ENCODE measurements at places on chromosomes 5 and 9. TPM values are rescaled to one million over a fixed set of nuclear protein-coding genes. Genes with fewer than 3 reads are reported as not detected.
A peak's percentile ranks its signal among the peaks of the same experiment; 100 is the strongest.

- H3K36me3 ChIP-seq, result peaks cover 33% of the 10 kb centered on the region
- peaks cover 2% of the 10 kb centered on the region for H3K4me1 ChIP-seq
- H3K27me3 ChIP-seq, result no peaks in the 10 kb centered on the region
- H3K4me3 ChIP-seq, result no peak overlapping the region
- no peak for DNase-seq
These were observed 28.9 kb downstream of the DCP2 start for GRCh38 chr5:113005454-113005853.

The BTNL8 gene
- not detected for total RNA-seq

DNA sequence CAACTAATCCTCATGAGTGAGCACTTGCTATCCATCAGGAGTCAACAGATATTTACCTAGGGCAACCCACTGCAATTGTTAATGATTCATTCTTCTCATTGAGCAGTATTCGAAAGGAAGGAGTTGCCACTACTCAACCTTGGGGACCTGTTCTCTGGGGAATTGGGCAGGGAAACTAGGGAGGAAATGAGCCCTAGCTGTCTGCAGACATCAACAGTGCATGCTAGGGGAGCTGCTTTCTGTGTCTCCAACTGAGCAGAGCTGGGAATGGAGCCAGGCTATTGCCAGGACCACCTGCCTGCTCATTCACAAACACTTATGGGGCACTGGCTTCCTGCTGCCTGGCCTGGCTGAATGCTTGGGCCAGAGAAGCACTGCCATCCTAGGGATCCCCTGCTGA, 183.4 kb downstream of the TMEM38B start:
- no peak overlapping the region for H3K27ac ChIP-seq
- no peak for DNase-seq
- no peak overlapping the region for H3K4me3 ChIP-seq
- no peaks in the 10 kb centered on the region for H3K36me3 ChIP-seq
- no peaks in the 10 kb centered on the region for H3K4me1 ChIP-seq
- no peaks in the 10 kb centered on the region for H3K27me3 ChIP-seq

The PLCXD3 gene
- not detected for total RNA-seq

- peak; percentile 66 for DNase-seq
- H3K36me3 ChIP-seq, result no peaks in the 10 kb centered on the region
- no peaks in the 10 kb centered on the region for H3K27me3 ChIP-seq
- H3K4me3 ChIP-seq, result peak overlapping the region; percentile 24
- H3K4me1 ChIP-seq, result peaks cover 27% of the 10 kb centered on the region
- peak overlapping the region; percentile 88 for H3K27ac ChIP-seq
These were observed 172.3 kb downstream of the GNA14 start for GRCh38 chr9:77475641-77476473.

DNA sequence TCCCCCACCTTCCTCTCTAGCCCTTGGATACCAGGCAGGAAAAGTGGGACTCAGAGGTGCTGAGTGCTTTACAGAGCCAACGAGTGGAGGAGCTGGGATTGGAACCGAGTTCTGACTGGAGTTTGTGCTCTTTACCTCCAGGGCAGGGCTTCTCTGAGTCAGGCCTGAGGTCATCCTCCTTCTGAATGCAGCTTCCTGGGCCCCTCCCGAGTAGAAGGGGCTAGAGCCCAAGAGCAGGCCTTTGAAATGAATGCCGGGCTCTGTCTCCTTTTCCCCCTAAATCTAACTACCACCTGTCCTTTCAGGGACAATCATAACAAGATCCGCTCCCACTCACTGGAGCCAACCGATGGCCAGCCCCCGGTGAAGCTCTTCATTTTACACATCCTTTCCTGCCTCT, 12.7 kb downstream of the PTGES start:
- no peak overlapping the region for H3K4me3 ChIP-seq
- H3K27me3 ChIP-seq, result no peaks in the 10 kb centered on the region
- DNase-seq, result peak; percentile 58
- peaks cover 19% of the 10 kb centered on the region for H3K4me1 ChIP-seq
- peaks cover 11% of the 10 kb centered on the region for H3K36me3 ChIP-seq

- DNase-seq, result peak; percentile 34
- H3K27me3 ChIP-seq, result no peaks in the 10 kb centered on the region
- H3K4me3 ChIP-seq, result no peak overlapping the region
- H3K4me1 ChIP-seq, result peaks cover 21% of the 10 kb centered on the region
These were observed 78.2 kb downstream of the RAI14 start for GRCh38 chr5:34734326-34734725.

The DBH gene
- not detected for total RNA-seq

- peak overlapping the region; percentile 93 for H3K27ac ChIP-seq
- H3K27me3 ChIP-seq, result no peaks in the 10 kb centered on the region
- no peak overlapping the region for H3K4me3 ChIP-seq
- H3K4me1 ChIP-seq, result peaks cover 30% of the 10 kb centered on the region
These were observed 15.8 kb downstream of the MGAT1 start for GRCh38 chr5:180786531-180787398.

DNA sequence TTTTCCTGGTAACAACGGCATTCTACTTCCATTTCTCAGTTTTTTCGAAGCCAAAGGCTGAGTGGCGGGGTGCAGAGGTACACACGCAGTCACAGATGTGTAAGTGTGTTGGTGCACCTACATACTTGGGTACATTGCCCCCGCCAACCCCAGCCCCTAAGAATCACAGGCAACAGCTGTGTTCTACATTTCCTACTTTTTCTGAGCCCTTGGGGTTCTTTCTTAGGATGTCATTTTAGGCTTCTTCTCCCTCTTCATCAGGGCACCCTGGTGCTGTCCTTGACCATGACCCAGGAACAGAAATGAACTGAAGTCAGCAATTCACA, 104.8 kb downstream of the PAX5 start:
- H3K36me3 ChIP-seq, result no peaks in the 10 kb centered on the region
- H3K4me3 ChIP-seq, result no peak overlapping the region
- H3K27me3 ChIP-seq, result peaks cover 26% of the 10 kb centered on the region
- no peak overlapping the region for H3K27ac ChIP-seq
- peaks cover 15% of the 10 kb centered on the region for H3K4me1 ChIP-seq

The HCN1 gene
- total RNA-seq, result not detected

DNA sequence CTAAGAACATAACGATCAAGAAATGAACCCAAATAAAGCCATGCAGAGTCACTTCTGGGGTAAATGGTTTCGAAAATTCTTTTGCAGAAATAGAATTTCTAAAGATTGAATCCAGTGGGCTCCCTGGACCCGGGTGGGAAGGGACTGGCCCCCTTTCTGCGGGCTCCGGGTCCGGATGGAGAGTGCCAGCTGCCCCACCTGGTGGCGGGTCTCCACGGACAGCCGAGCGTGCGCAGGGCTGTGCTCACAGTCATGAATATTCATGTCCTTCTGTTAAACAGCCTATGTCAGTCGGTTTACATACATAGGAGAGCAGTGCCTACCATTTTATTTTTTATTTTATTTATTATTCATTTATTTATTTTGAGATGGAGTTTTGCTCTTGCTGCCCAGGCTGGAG, 4.7 kb upstream of the PPP1R26 start:
- peak; percentile 68 for DNase-seq
- H3K27ac ChIP-seq, result no peak overlapping the region
- no peaks in the 10 kb centered on the region for H3K27me3 ChIP-seq
- no peak overlapping the region for H3K4me3 ChIP-seq

DNA sequence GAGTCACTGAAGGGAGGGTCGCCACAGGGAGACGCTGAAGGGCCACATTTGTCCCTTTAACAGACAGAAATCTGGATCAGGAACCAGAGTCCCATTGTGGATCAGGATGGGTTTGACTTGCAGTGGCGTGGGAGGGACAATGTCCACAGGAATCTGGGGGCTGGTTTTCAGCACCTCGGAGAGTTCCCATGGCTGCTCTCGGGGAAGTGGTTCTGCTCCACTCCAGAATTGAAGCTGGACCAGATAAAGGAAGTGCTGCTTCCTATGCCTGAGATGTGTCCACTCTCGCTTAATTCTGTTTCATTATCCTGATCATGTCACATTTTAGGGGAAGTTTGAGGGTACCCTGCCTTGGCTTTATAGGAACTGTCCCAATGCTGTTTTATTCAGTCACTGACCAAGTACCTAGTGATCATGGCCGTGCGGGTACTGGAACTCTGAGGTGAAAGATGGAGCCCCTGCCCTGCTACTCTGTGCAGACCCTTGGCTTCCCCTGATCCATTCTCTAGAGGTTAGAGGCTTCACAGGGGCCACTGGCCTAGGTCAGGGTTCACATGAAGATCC, 28.7 kb downstream of the ENHO start:
- no peak overlapping the region for H3K27ac ChIP-seq
- no peak overlapping the region for H3K4me3 ChIP-seq
- peaks cover 16% of the 10 kb centered on the region for H3K27me3 ChIP-seq
- H3K36me3 ChIP-seq, result no peaks in the 10 kb centered on the region
- peak; percentile 82 for DNase-seq
- no peaks in the 10 kb centered on the region for H3K4me1 ChIP-seq

The TMEM252 gene
- total RNA-seq, result not detected

DNA sequence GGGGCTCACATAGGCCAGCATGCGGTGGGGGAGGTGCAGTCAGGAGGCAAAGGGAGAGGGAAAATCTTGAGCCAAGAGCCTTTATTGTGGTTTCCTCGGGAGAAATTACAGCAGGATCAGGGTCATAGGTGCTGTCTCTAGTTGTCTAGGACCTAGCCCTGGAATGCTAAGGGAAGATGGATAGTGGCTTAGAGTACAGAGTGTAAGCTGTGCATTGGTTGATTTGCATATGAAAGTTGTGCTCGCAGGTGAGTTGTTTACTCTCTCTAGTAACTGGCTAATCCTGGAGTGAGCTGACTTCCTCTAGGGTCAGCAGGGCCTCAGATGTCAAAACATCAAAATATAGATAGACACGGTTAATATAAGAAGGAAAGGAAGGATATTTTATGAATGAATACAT, 877.7 kb downstream of the TLE4 start:
- no peaks in the 10 kb centered on the region for H3K36me3 ChIP-seq
- H3K27ac ChIP-seq, result no peak overlapping the region
- DNase-seq, result no peak
- no peaks in the 10 kb centered on the region for H3K4me1 ChIP-seq

The GCNT4 gene
- 2.7 TPM for total RNA-seq

- no peaks in the 10 kb centered on the region for H3K36me3 ChIP-seq
- H3K27me3 ChIP-seq, result no peaks in the 10 kb centered on the region
- no peak for DNase-seq
- H3K4me3 ChIP-seq, result no peak overlapping the region
- H3K27ac ChIP-seq, result no peak overlapping the region
These were observed 15.5 kb downstream of the IGIP start for GRCh38 chr5:140141241-140141640.

The MARVELD2 gene
- 7.7 TPM for total RNA-seq

DNA sequence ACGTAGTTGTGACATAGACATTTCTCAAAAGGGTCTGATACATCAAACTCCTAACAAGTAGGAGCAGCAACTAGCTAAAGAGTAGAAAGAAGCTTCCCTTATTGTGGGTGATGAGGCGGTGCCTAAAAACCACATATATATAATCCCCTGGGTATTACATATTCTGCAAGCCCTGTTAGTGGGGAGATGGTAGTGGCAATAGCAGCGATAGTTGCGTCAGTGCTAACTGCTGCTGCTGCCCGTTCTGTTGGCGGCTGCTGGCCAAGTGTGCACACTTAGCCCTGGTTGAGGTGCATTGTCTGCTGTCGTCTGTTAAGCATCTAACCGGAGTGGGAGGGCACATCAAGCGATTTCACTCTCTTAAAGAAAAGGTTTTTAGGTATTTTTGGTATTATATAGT, 35.8 kb downstream of the VLDLR start:
- no peak overlapping the region for H3K27ac ChIP-seq
- H3K4me3 ChIP-seq, result no peak overlapping the region
- DNase-seq, result no peak

The EIF4E1B gene
- not detected for total RNA-seq

GRCh38 chr9:115401756-115402327, 283.9 kb upstream of the TNC start:
- H3K27ac ChIP-seq, result no peak overlapping the region
- no peaks in the 10 kb centered on the region for H3K27me3 ChIP-seq
- no peak overlapping the region for H3K4me3 ChIP-seq
- H3K4me1 ChIP-seq, result peaks cover 4% of the 10 kb centered on the region
- H3K36me3 ChIP-seq, result no peaks in the 10 kb centered on the region

GRCh38 chr5:61623401-61624069, 291.5 kb downstream of the ZSWIM6 start:
- peaks cover 4% of the 10 kb centered on the region for H3K4me1 ChIP-seq
- H3K27me3 ChIP-seq, result no peaks in the 10 kb centered on the region
- H3K27ac ChIP-seq, result no peak overlapping the region
- H3K36me3 ChIP-seq, result no peaks in the 10 kb centered on the region
- no peak for DNase-seq
- no peak overlapping the region for H3K4me3 ChIP-seq

GRCh38 chr9:128372784-128373183, 1.6 kb downstream of the URM1 start:
- H3K4me3 ChIP-seq, result peak overlapping the region; percentile 85
- peaks cover 5% of the 10 kb centered on the region for H3K36me3 ChIP-seq
- H3K4me1 ChIP-seq, result peaks cover 20% of the 10 kb centered on the region
- no peaks in the 10 kb centered on the region for H3K27me3 ChIP-seq

DNA sequence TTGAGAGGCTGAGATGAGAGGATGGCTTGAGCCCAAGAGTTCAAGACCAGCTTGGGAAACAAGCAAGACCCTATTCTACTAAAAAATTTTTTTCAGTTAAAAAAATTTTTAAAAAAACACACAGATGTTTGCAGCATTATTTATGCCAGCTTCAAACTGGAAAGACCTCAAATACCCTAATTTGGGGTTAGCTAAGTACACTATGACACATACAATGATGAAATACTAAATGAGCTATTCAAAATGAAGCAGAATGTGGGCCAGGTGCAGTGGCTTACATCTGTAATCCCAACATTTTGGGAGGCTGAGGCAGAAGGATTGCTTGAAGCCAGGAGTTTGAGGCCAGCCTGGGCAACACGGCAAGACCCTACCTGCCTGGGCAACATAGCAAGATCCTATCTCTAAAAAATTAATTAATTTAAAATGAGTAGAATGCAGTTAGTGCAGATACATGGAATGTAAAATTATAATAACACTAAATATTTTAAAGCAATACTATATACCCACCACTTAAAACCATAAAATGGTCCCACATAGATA, 44.9 kb downstream of the LHFPL2 start:
- H3K27me3 ChIP-seq, result no peaks in the 10 kb centered on the region
- no peaks in the 10 kb centered on the region for H3K36me3 ChIP-seq
- H3K4me1 ChIP-seq, result peaks cover 27% of the 10 kb centered on the region
- H3K4me3 ChIP-seq, result no peak overlapping the region

DNA sequence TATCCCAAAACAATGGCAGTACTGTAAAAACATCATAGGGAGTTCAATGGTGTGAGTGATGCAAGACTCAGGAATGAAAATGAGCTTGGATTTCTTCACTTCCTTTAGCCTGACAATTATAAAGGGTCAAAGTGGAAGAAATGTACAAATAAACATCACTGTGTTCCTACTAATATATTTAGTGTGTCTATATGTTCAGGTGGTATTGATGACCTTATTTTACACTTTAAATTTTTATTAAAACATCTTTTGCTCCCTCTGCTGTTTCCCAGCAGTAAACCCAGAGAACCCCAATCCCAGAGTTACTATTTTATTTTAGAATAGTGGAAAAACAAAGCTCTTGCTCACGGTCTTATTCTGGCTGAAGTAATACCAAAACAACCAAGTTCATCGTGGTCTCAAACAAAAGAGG, 2.0 kb downstream of the LOX start:
- peaks cover 46% of the 10 kb centered on the region for H3K36me3 ChIP-seq
- peaks cover 59% of the 10 kb centered on the region for H3K4me1 ChIP-seq

- no peak overlapping the region for H3K27ac ChIP-seq
- H3K27me3 ChIP-seq, result no peaks in the 10 kb centered on the region
- no peaks in the 10 kb centered on the region for H3K4me1 ChIP-seq
- no peaks in the 10 kb centered on the region for H3K36me3 ChIP-seq
These were observed 647.3 kb upstream of the GRAMD2B start for GRCh38 chr5:125775896-125776295.

- no peak overlapping the region for H3K27ac ChIP-seq
- no peaks in the 10 kb centered on the region for H3K36me3 ChIP-seq
- peaks cover 77% of the 10 kb centered on the region for H3K27me3 ChIP-seq
- no peaks in the 10 kb centered on the region for H3K4me1 ChIP-seq
These were observed 68.7 kb downstream of the PCDH1 start for GRCh38 chr5:141809380-141810096.

All from osteoblast (primary cell).